ENCODE measurements at places on chromosomes 7 and 10.

DNA sequence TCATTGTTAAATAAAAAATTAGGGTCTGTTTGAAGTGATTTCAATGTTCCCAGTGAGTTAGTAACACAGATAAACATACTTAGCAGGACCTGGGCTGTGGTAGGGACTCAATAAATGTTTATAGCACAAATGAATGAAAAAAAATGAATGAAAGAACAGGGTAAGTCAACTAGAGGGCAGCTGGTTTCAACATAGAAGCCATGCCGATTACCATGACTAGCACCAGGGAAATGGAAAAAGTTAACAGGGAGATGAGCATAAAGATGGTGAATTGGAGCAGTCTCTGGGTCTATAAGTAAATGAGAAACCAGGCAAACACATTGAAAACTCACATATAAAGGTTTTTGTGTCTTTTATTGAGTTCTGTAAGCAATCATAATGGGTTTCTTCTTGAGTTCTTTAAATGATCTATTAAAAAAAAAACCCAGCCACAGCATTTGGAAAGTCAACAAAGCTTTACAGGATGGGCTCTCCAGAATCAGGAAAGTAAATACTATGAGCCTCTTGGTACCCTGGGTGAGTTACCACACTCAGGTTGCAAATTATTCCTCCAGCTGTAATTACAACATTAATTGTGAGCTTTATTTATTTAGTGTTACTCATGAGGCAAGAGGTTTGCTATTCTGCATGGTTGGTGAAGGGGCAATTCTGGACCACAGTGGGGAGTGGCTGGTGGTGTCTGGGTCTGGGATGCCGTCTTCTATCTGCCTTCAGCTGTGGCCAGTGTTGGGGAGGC is 46.1 kb upstream of the MTPN start:
- no peak for DNase-seq

- DNase-seq, result no peak
Measured at GRCh38 chr10:89954061-89954460, 252.7 kb downstream of the KIF20B start.

GRCh38 chr7:37952240-37952639 is 31.8 kb downstream of the EPDR1 start:
- no peak for DNase-seq

GRCh38 chr7:85688712-85689111 is 501.9 kb upstream of the SEMA3D start:
- peak; percentile 8 for DNase-seq

DNA sequence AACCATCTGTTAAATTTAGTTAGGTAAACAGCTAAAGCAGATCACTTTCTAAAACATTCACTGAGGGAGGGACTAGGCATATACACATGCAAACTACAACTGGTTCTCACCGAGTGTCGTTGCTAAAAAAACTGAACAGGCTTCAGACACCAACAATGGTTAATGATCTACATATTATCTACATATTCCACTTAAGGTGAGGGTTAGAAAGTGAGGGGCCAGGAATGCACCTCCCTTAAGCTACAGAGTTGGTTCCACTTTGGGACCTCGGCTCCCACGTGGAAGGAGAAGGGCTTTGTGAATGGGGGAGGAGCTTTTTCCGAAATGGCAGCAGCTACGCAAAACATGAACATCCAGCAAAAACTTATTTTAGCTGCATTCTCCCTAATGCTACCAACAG is 5.8 kb downstream of the CTBP2 start:
- no peak for DNase-seq

GRCh38 chr10:69757553-69758309 is 44.0 kb upstream of the COL13A1 start:
- DNase-seq, result peak; percentile 52

DNA sequence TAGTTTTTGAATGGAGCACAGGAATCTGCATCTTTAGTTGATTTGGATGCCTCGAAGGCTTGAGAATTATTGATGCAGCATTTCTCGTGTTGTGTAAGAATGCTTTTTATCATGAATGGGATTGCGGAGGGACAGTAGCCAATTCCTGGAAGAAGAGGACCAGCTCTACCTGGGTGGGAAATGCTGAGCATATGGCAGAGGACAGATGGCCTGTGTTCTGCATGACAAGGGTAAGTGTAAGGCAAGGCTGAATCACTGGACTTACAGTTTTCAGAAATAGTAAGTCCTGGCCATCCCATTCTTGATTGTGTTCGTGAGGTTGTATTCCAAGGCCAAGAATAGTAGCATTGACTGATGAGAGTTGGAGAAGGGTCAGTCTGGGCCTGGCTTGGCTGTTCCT is 15.9 kb downstream of the RP9 start:
- DNase-seq, result peak; percentile 2
